Occipital lobe (tissue), 3 donors: ENCODE measurements at places on chromosomes 12 and 14. TPM values are rescaled to one million over a fixed set of nuclear protein-coding genes. Genes with fewer than 3 reads are reported as not detected.

DNA sequence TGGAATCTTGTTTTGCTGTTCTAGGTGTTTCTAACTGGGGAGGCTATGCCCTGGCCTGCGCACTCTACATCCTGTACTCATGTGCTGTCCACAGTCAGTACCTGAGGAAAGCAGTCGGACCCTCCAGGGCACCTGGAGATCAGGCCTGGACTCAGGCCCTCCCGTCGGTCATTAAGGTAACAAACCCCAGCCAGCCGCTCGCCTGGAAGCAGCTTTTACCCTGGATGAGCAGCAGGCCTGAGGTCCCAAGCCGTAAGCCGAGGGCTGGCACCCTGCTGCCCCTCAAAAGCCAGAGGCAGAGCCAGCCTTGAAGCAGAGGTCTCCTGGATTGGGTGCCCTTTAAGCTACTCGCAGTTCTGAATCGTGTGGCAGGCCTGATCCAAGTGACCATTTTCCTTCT, 29.1 kb downstream of the GPR68 start:
- DNase-seq, result no peak

- DNase-seq, result no peak
Measured at GRCh38 chr12:10409392-10409791, at the start of gene KLRC4. KLRC4 (minus strand) TSS chr12:10409757; CDS start chr12:10409575, 182 bp downstream.

DNA sequence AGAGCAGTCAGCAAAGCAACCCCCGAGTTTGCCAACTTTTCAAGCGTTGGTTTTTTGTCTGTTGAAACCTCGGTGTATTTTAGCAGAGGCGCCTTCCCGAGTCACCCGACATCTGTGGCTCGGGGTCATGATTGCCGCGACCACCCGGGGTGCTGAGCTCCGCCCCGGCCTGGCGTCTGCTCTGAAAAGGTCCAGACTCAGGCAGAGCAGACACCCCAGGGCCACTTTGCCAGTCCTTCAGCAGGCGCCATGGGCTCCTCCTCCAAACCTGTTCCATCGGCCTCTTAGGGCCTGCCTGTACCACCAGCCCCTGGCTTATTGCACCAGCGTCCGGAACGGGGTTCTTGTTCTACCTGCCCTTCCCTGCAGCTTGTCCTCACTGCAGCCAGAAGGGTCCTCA, 19.1 kb downstream of the ANKRD9 start:
- no peak for DNase-seq

The SPRYD3 gene
- total RNA-seq, result 29.6 TPM

- DNase-seq, result no peak
Measured at GRCh38 chr12:14239935-14240872, 125.3 kb upstream of the ATF7IP start.

GRCh38 chr12:27190761-27191160, 53.3 kb upstream of the STK38L start:
- no peak for DNase-seq

The KRT71 gene
- total RNA-seq, result not detected

DNA sequence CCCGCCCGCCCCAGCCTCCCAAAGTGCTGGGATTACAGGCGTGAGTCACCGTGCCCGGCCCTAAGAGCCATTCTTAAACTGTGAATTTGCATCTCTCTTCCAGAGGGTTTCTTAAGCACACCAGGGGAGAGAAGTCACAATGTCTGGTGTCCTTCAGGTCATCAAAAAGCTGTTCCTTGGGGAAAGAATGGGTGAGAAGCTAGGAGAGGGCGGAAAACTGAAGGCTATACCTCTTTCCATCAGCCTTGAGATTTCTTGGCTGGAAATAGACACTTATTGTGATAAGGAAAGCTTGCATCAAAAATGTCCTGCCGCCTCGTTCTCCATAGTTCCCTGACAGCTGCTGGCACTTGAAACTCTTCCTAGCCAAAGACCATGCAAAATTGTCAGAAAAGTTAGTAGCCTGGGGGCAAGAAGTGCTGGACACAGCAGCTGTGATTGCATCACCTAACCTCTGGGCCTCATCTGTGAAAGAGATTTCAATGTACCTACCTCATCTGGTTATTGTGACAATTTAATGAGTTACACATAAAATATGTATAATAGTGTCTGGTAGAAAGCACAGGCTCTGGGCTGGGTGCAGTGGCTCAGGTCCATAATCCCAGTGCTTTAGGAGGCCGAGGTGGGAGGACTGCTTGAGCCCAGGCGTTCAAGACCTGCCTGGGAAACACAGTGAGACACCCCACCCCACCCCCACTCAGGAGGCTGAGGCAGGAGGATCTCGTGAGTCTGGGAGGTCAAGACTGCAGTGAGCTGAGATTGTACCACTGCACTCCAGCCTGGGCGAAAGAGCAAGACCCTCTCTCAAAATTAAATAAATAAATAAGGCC, 9.7 kb upstream of the UBC start:
- DNase-seq, result no peak

- DNase-seq, result no peak
Measured at GRCh38 chr14:84646786-84647500, 883.0 kb upstream of the FLRT2 start.

GRCh38 chr12:95204141-95204866, 13.0 kb downstream of the FGD6 start:
- DNase-seq, result no peak

GRCh38 chr12:98758331-98758730, 113.2 kb downstream of the APAF1 start:
- peak; percentile 45 for DNase-seq
